CD8-positive, alpha-beta memory T cell (primary cell): ENCODE measurements at places on chromosomes 2 and 18.

- DNase-seq, result no peak
These were observed 334.5 kb downstream of the ALK start for GRCh38 chr2:29586919-29587318.

DNA sequence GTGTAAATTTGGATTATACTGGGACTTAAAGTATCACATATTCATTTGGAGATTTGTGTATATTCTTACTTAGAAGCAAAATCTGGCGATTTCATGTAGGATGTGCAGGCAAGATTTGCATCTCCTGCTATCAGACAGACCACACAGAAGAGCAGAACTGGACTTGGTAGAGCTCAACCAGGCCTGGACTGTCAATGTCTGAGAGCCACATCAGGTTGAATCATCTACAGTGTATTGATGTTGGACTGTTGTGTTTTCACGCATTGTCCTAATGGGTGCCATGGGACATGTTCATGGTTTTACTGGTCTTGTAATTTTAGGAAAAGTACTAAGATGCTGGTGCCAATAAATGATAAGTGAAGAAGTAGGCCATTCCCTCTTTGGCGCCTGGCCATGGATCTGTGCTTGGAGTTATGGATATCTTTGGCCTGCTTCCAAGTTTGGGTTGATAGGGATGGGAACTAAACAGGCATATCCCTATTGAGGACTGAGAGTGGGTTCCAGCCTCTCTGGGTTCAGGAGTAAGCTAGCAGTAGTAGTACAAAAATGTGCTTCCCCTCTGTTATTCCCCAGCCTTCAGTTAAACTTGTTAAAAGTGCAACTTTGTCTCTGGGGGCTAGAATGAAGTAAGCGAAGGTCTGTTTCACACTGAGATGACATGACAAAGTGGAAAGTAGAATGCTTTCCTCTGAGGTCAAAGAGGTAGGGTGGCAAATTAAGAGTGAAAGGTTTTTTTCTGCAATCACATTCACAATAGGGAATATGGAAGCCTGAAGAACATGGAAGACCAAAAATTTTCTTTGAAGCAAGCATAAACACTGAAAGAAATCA, 49.2 kb upstream of the NEMP2 start:
- no peak for DNase-seq

GRCh38 chr18:61443081-61443725, 110.0 kb downstream of the CDH20 start:
- no peak for DNase-seq

DNA sequence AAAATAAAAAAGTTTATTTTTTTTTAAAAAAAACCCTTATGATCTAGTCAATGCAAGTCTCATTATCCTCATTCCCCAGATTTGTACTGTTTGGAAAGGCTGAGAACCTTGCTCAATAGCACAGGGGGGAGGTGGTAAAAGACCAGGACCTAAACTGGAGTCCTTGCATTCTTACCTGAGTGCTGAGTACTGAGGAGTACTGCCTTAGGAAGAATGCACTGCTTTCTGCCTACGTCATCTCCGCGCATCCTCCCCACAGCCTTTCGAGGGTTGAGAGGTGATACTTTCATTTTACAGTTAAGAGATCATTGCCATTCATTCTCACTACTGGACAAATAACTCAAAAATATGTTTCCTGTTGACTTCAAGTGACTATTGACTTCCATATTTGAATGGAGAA, 73.8 kb downstream of the MAP3K20 start:
- DNase-seq, result peak; percentile 43

DNA sequence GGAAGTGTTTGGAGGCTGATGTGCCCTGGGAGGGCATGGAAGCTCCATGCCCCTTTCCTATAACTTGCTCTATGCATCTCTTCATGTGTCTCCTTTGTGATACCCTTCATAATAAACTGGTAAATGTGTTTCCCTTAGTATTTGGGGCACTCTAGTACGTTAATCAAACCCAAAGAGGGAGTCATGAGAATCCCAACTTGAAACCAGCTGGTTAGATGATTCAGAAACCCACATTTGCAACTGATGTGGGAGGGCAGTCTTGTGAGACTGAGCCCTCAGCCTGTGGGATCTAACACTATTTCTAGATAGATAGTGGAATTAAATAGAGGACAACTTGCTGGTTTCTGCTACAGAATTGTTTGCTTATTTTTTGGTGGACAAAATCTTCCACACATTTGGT, 20.3 kb downstream of the ANKRD30B start:
- no peak for DNase-seq

DNA sequence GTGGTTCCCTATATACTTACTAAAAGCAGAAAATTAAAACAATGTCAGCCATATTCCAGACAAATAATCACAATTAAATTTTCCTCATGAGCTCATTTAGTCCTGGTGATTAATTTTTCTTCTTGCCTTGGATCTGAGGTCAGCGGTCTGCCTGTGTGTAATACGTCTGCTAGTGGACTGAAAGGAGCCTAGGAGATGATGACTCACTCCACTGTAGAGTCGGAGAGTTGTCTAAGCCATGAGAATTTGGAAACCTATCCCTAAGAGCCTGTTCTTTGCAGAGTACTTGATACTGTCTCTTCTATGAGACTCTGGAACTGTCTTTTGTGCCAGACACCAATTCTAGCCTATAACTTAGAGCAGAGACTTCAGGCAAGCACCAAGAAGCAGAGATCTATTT, 94.2 kb upstream of the RAB27B start:
- no peak for DNase-seq

GRCh38 chr2:62814123-62814522, 108.6 kb downstream of the EHBP1 start:
- no peak for DNase-seq

DNA sequence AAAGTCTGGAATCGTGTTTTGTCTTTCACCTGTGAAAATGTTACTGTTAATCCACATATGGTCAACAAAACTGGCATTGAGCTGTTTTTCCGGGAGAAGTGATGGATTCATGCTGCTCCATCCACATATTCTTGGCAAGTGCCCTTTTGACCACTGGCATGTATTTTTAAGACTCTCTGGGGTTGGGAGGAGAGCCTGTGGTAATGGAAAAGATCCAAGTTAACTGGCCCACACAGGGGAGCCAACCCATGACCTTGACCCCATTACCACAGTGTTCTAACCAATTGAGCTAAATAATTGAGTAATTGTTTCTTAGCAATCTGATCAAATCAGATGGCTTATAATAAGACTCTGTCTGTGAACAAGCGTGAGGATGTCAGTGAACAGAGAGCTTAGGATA, 296.2 kb upstream of the NRP2 start:
- DNase-seq, result no peak

DNA sequence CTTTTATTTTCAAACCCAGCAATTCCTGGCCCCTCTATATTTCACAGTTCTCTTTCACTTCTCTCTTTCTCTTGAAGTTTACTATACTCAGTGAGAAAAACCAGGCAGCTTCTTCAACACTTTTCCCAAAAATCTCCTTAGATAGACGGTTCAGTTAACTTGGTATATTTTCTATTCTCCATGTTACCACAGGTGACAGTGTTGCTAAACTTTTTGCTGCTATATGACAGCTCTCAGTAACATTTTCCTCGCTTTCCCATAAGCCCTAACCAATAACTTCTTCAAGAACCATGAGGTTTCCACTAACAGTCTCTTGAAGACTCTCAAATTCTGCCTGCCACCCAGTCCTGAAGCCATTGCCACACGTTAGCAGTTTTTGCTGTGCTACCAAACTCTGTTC, 45.8 kb downstream of the CYBRD1 start:
- no peak for DNase-seq

GRCh38 chr2:174764280-174765255, at the start of gene CHRNA1:
Gene CHRNA1 (minus strand): TSS chr2:174764472. CDS start chr2:174764394, 78 bp downstream.
- no peak for DNase-seq

DNA sequence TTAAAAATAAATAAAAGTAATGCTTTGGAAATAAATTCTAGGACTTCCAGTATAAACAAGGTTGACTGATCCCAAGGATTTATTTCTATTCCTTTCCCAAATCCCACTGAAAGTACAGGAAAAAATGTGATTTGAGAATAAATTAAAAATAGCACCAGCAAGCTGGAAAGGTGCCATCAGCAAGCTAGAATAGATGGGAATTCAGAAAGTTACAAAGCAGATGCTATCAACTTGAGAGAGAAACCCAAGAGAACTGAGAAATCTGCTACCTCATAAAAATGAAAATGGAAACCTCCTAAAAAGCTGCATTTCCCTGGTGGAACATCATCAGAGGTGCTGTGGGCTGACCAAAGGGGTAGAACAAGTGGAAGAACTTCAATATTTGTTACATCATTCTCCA, 148.6 kb upstream of the KCNJ3 start:
- no peak for DNase-seq

- DNase-seq, result no peak
These were observed 9.7 kb downstream of the GPR55 start for GRCh38 chr2:230915319-230915718.

GRCh38 chr2:128563348-128563687, 244.7 kb upstream of the HS6ST1 start:
- no peak for DNase-seq

DNA sequence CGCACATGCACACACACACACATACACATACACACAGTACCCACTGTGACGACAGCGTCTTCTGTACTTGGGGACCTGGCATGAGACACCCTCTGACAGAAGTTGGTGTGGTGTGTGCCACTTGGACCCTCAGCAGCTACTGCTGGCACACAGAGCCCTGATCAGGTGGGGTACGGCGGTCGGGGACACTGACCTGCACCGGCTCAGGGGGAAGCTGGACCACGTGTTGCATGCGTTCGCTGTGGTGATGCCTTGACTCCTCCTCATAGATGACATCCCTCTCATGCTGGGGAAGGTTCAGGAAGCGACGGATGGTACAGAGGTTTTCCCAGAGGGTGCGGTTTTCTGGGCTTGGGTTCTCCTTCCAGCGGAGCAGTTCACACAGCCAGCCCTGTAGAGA, 149.2 kb downstream of the SATB2 start:
- DNase-seq, result no peak

DNA sequence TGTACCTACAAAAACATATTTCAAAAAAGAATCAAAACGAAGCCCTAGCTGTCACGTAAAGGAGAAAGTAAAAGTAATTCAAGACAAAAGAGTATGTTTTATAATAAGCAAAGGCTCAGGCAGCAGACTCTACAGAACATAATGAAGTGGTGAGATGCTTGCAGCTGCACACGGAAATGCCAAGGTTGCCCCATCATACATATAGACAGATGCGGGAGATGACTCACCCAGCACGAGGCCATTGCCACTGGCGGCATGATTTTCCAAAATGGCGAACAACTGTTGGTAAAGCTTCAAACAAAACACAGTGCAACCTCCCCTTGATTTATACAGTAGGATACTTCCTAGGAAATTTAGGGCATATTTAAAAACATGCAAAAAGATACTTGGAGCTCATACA, 26.0 kb upstream of the C1QL2 start:
- DNase-seq, result no peak

GRCh38 chr2:234355021-234355720, 141.7 kb downstream of the ARL4C start:
- DNase-seq, result no peak

DNA sequence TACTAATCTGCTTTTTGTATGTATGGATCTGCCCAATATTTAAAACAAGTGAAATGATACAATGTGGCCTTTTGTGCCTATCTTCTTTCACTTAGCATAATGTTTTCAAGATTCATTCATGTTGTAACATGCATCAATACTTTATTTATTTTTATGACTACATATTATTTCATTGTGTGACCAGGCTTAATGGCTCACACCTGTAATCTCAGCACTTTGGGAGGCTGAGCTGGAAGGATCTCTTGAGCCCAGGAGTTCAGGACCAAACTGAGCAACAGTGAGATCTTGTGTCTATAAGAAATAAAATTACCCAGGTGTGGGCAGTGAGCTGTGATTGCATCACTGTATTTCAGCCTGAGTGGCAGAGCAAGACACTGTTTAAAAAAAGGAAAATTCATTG, 33.2 kb downstream of the SPOPL start:
- DNase-seq, result no peak

GRCh38 chr2:273333-273732, 8.6 kb downstream of the ACP1 start:
- DNase-seq, result no peak

DNA sequence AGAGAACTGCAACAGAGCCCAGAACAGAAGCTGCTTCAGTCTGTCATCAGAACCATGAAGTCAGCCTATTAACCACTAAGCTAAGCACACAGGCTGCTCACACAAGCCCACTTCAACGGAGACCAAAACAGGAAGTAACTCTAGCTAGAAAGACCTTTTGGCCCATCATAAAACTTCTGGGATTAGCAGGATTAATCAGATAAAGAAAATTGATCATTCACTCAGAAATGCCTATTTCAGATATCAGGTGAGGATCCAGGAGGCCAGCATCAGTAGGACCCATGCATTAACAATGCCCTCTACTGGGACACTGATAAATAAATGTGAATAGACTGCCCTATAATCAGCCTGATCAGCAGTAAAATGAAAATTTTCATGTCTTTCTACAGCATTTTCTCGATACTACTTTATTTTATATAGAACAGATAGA, 101.4 kb downstream of the WDPCP start:
- no peak for DNase-seq

GRCh38 chr2:190214426-190215194, 105.0 kb downstream of the HIBCH start:
- DNase-seq, result no peak

DNA sequence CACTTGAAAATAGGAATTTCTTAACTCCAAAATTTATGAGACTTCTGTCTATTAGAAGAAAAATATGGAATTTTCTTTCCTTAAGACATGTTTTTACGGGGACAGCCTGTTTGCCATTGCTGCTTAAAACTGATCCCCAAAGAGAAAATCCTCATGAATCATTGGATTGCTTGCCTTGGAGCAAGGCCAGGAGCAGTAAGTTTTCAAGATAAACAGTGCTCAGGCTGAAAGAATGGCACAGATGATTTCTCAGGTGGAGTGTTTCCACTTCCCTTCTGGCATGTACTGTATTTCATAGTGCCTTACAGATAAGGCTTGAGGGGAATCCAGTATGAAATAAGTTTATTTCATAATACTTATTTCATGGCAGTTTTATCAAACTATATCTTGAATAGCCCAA, 74.3 kb upstream of the MMADHC start:
- no peak for DNase-seq

DNA sequence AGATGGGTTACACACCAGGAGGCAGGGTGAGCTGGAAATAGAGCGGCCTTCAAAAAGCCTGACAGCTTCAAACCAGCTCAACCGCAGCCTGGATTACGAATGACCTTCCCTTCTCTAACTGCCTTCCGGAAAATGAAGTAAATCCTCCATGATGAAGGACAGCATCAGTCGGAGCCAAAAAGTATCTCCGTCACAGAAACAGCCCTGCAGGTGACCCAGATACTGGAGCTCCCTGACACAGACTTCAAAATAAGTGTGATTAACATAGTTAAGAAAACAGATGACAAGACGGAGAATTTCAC, 10.3 kb upstream of the CIB4 start:
- no peak for DNase-seq

GRCh38 chr2:136204971-136205370, 87.0 kb upstream of the CXCR4 start:
- no peak for DNase-seq

- DNase-seq, result no peak
These were observed 27.7 kb downstream of the IMPA2 start for GRCh38 chr18:12008842-12009580.

- no peak for DNase-seq
These were observed 116.7 kb downstream of the PID1 start for GRCh38 chr2:229154381-229154780.

- DNase-seq, result no peak
These were observed 37.4 kb upstream of the RPL31 start for GRCh38 chr2:100964681-100965169.
